Tibial nerve (tissue), 4 donors: ENCODE measurements at places on chromosomes 13 and 19. TPM values are rescaled to one million over a fixed set of nuclear protein-coding genes. Genes with fewer than 3 reads are reported as not detected.

IQCN gene
- 6.3 TPM for total RNA-seq

SELENOV gene
- total RNA-seq = not detected

GRCh38 chr13:63625869-63626268 lies 2210.2 kb upstream of the PCDH20 start:
- no peak for DNase-seq

- no peak for DNase-seq
Observed at GRCh38 chr19:4061683-4062418, 4.8 kb downstream of the ZBTB7A start.

DNA sequence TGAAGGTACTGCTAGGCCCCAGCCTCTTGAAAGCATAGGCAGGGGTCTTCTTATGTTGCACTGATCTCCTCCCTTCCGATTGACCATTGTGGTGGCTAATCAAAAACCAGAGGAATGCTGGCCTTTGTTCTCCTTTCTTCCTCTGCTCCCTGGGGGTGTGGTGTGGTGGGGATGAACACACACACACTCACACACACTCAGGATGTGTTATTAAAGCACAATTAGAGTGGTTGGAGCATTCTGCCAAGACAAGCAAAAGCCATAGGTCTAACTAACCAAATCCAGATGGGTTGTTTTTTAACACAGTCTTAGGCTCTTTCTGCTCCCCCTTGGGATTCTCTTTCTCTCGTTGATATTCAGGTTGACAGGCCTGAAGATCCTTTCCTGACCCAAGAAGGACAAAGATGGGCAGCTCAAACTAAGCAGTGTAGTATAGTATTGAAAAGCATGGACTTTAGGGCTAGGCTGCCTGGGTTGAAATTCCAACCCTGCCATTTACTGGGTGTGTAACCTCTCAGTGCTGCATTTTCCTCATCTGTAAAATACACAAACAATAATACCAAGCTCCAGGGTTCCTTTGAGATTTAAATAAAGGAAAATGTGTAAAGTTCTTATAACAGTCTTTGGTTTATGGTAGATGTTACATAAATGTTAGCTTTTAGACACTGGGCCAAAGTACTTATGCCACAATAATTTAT lies 25.5 kb upstream of the DGKH start:
- no peak for DNase-seq
